ENCODE measurements at places on chromosomes 5 and 9.

GRCh38 chr5:135426102-135427082 is 20.8 kb downstream of the DCANP1 start:
- DNase-seq = no peak

DNA sequence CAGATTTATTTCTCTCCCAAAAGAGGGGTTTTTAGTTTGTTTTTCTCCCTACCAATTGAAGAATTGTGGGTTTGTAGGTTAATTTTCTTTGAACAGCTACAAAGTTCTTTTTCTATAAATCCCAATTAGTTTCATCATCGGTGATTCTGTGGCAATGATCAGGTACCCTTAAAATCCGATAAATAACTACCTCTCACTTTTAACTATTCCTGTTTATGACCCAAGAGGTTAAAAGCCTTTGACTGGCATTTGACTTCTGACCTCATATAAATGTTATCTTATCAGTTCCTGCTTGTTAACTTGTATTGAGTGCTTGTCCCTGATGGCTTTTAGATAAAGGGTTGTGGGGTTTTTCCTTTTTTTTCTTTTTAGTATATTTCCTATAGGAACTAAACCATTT is 124.4 kb upstream of the TMEM161B start:
- DNase-seq = no peak

- DNase-seq = no peak
Observed at GRCh38 chr5:83034036-83034435, 43.2 kb downstream of the TMEM167A start.

- DNase-seq = no peak
Observed at GRCh38 chr5:2334719-2335118, 416.8 kb downstream of the IRX2 start.

DNA sequence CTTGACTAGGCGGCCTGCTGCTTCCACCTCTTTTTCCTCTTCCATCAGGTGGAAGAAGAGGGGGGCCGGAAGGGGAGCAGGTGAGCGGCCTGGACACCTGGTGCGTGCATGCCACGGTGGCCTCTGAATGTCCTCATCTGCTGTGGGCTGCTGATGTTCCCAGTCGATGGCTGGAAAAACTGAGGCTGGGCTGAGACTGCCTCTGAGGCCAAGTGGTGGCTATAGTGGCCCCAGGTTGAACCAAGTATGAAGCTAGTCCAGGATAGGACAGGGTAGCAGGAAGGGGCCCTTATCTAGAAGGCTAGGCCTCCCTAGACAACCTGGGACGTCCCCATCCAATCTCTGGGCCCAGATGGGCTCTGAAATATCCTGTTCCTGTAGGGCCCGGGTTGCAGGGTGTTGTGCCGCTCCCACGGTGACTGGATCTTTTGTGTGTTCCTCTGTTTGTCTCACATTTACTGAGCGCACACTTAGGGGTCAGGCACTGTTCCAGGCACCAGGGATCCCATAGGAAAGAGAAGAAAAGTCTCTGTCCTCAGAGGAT is 753 bp upstream of the NR5A1 start:
- DNase-seq = no peak

DNA sequence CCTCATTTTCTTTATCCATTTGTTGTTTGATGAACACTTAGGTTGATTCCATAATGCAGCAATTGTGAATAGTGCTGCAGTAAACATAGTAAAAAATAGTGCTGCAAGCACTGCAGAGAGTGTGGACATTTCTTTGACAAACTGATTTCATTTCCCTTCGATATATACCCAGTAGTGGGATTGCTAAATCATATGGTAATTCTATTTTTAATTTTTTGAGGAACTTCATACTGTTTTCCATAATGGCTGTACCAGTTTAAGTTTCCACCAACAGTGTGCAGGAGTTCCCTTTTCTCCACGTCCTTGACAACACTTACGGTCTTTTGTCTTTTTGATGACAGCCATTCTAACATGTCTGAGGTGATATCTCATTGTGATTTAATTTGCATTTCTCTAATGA is 138.2 kb upstream of the PLPPR1 start:
- DNase-seq = no peak

- no peak for DNase-seq
Observed at GRCh38 chr5:103605277-103605676, 42.7 kb upstream of the NUDT12 start.

- DNase-seq = no peak
Observed at GRCh38 chr9:36018891-36019720, 17.6 kb upstream of the RECK start.

DNA sequence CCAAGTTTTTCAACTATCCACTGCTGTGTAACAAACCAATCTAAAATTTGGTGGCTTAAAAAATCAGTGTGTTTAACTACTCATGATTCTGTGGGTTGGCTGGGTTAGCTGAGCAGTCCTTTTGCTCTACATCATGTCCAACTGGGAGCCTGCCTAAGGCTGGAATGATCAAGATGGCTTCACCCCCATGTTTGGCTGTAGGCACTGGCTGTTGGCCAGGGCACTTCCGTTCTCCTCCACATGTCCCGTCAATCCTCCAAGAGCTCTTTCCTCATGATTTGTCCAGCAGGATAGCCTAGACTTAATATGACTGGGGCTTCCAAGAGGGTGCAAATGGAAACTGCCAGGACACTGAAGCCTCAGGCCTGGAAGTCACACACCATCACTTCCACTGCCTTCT is 17.0 kb upstream of the TSSK1B start:
- no peak for DNase-seq

DNA sequence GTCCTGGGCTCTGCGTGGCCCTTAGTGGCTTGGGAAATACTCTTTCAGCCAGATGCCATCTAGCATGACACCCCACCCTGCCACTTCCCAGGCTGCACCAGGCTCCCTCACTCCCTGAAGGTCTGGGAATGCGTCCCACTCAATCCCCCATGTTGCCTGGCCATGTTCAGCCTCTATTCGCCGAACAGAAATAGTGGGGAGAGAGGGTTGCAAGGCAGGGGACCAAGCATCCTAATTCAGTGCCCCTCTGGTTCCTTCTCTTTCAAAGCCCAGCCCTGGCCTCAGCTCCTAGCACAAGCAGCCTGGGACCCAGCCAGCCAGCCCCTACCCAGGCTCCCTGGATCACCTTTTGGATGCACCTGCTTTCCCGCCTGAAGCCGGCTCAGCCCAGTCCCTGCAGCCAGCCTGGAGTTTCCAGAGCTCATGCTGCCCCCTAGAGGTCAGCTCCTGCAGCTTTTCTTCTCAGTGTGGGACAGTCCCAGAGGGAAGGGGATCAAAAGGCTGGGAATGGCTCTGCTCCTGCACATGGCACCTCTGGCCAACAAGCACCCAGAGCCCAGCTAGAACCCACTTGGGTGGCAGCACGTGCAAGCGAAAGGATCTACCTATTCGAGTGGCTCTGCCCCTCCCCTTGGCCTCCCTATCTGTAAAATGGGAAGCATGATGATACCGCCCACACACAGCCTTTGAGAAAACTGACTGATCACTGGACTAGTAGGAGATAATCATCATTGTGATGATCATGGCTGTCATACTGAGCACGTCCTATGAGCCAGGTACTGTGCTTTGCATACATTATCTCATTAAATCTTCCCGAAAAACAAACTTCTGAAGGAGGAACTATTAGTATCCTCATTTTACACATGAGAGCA is 48.7 kb upstream of the C5orf58 start:
- peak; percentile 24 for DNase-seq

DNA sequence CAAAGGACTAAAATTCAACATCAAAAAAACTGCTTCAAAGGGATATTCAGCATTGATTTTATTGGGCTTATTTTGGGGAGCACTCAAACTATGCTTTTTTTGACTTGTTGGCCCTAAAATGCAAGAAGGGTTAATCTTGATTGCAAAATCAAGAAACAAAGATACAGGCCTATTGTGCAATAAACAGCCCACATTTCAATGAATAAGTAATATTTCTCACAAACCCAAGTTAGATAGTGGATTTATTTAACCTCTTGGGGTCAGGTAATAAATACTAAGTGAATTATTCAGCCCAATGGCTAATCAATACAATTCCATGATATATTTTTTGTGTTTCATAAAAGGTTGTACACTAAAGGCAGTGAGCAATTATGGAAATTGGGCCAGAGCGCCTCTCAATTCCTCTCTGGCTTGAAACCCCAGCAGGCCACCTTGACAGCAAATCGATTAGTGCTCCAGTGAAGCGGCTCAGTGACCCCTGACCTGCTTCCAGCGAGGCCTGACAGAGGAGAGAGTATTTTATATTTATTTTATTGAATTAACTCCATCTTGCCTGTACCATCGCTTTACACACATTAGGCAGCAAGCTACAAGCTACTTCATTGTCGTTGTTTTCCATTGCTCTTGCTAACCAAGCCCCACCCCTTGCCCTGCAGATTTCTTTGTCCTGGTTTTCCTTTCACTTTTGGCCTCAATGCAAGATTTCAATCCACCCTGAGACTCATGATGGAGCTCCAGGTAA is 65.5 kb downstream of the EBF1 start:
- DNase-seq = no peak

DNA sequence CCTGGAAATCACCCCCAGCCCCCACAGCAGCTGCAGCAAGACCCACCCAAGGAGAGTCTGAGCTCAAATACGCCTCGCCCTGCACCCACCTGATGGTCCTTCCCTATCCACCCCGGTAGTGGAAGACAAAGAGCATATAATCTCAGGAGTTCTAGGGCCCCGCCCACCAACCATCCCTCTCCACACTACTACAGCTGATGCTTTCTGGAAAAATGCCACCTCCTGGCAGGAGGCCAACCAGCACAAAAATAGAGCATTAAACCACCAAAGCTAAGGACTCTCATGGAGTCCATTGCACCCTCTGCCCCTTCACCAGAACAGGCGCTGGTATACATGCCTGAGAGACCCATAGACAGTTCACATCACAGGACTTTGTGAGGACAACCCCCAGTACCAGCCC is 22.5 kb upstream of the NIPSNAP3A start:
- DNase-seq = no peak

DNA sequence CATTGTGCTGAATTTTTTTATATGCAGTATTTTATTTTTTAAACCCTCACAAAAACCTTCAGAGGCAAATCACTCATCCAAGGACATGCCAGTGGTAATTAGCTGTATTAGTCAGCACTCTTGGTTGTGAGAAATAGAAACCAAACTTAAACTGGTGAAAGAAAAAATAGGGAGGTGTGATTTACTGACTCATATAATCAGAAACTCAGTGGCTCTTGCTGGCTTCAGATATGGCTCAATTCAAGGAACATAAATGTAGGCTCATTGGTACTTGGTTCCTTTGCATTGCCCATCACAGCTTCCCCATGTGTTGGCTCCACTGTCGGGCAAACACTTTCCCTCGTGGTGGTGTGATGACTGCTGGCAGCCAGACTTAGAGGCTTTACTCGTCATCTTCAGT is 497.2 kb downstream of the MAT2B start:
- no peak for DNase-seq

GRCh38 chr5:132746954-132747615 is at the start of gene CCNI2:
Gene CCNI2 (plus strand): TSS chr5:132747426. CDS start chr5:132747496, 70 bp downstream.
- DNase-seq = peak; percentile 75

- DNase-seq = no peak
Observed at GRCh38 chr5:91114658-91115057, 268.5 kb downstream of the ARRDC3 start.

GRCh38 chr5:28397502-28397941 is 1359.1 kb upstream of the CDH9 start:
- no peak for DNase-seq

- no peak for DNase-seq
Observed at GRCh38 chr5:93791518-93791972, 50.1 kb upstream of the POU5F2 start.

- no peak for DNase-seq
Observed at GRCh38 chr9:101711330-101711941, 27.0 kb downstream of the GRIN3A start.

DNA sequence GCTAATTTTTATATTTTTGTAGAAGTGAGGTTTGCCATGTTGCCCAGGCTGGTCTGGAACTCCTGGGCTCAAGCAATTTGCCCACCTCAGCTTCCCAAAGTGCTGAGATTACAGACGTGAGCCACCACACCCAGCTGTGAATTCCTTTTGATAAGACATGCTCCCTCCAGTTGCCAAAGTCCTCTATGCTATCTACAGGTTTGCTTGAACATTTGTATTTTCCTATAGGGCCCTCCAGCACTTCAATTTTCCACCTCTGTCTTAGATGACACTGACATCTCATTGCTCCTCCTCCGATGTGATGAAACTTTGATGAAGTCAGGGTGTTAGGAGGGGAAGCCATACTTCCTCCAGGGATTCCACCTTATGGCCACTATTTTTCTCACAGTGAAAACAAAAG is 25.2 kb upstream of the CTSV start:
- no peak for DNase-seq

- peak; percentile 35 for DNase-seq
Observed at GRCh38 chr9:127154390-127155191, 32.2 kb upstream of the ANGPTL2 start.

- DNase-seq = no peak
Observed at GRCh38 chr5:43363445-43364152, 48.6 kb downstream of the CCL28 start.

GRCh38 chr9:93869863-93870262 is 85.3 kb downstream of the BARX1 start:
- DNase-seq = no peak

DNA sequence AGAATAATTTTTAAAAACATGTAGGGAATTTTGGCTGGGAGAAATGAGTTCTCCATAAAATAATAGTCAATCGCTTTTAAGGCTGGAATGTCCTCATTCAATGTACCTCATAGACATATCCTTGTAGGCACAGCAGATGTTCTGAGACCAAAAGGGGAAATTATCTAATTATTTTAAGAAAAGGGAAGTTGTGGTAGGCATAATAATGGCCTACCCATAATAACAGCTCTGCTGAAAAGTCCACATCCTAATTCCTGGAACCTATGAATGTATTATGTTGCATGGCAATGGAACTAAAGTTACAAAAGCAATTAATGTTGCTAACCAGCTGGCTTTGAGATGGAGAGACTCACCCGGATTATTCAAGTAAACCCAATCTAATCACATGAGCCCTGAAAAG is 216.1 kb downstream of the TRIM36 start:
- no peak for DNase-seq

DNA sequence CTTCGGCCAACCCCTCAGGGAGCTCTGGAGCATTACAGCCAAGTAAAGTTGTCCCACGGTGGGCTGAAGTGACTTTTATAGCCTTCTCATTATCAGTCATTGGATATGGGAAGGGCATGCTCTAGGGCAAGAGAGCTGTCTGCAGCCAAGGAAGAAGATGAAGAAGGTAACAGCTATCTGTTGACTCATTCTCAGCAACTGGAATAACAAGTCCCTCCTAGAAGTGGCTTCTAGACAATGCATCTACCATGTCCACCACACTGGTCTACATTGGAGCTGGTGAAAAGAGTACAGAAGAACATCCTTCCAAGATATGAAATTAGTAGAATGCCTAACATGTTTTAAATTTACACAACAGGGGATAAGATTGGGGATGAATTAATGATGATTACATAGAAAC is 524.2 kb downstream of the ACTL7B start:
- DNase-seq = no peak

All from activated naive CD4-positive, alpha-beta T cell treated with Interleukin-2 at 50 U/mL for 16 hours (primary cell).